ENCODE measurements at places on chromosomes 2 and 18.

- no peak for DNase-seq
Measured at GRCh38 chr2:38886063-38886462, 3.6 kb upstream of the ARHGEF33 start.

DNA sequence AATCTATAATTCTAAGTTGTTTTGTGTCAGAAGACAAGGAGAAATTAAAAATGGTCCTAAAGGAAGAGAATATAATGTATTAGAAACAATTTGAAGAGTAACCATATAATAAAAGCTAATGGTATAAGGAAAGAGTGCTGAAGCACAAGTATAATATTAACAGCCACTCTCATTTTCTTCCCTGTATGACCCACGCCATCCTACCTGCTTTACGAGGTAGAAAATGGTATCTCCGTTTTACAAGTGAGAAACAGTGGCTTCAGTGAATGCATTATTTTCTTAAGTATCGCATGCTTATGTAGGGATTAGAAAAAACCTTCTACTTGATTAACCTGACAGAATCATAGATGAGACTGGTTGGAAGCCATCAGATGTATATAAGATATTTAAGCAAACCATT lies 266.2 kb downstream of the CCDC102B start:
- no peak for DNase-seq

GRCh38 chr2:167069855-167070254 lies 181.6 kb downstream of the XIRP2 start:
- no peak for DNase-seq

- DNase-seq, result no peak
Measured at GRCh38 chr2:215711471-215712034, 275.7 kb upstream of the FN1 start.

DNA sequence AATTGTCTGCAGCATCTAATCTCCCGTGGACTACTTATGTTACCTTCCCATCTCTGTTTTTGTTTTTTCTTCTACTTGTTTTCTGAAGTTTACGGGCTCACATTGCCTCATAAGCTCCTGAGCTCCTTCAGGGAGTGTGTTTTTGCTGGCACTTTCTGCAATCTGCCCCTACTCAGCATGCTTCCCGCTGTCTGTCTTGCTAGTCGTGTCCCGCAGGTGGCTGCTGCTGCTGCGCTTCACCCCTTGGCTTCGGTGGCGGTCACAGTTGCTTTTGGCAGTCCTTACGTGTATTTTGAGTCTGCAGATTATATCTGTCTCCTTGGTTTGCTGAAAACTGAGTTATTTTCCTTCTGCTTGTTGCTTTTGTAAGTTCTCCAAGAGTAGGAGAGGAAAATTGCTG lies 37.3 kb downstream of the FER1L5 start:
- DNase-seq, result no peak

GRCh38 chr2:96089356-96090195 lies 26.8 kb downstream of the ADRA2B start:
- no peak for DNase-seq

DNA sequence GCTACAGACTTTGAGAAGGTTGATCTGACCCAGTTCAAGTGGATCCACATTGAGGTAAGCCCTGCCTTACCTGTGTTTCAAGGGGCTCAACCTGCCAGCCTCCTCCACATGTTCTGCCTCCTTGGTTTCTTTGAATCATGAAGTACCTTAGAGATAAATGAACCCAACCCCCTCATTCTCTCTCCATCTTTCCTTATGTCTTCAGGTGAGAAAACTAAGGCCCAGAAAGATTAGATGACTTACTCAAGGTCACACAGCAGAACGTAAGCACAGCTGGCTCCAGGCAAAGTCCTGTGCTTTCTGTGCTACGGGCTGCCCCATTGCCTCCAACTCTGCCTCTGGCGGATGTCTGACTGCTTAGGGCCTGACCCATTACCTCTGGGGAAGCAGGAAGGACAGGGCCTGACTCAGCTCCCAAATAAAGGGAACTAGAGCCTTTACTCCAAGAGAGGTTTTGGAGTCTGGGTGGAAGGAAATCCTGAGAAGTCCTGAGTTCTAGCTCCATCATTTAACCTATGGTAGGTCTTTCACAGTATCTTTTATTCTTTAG lies 10.3 kb downstream of the KHK start:
- DNase-seq, result no peak

- DNase-seq, result no peak
Measured at GRCh38 chr18:52948868-52949444, 609.0 kb downstream of the DCC start.

GRCh38 chr18:2412996-2413751 lies 158.1 kb downstream of the METTL4 start:
- DNase-seq, result no peak

- DNase-seq, result no peak
Measured at GRCh38 chr2:217612920-217613319, 389.9 kb downstream of the TNS1 start.

GRCh38 chr2:226423498-226423960 lies 376.1 kb downstream of the IRS1 start:
- peak; percentile 3 for DNase-seq

- no peak for DNase-seq
Measured at GRCh38 chr2:19843992-19844515, 57.7 kb downstream of the TTC32 start.

DNA sequence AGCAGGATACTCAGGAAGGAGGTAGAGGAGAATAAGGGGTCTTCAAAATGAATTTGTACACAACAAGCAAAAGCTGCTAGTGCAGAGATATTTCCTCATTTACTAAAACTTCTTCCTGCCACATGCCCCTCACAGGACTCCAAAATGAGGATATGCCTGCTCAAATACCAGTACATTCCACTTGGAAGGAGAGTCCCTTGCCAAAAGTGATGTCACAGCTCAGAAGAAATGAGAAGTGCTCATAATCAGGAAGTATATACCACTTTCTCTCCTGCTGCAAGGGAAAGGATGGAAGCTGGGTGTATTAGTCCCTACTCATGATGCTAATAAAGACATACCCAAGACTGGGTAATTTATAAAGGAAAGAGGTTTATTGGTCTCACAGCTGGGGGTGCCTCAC lies 87.7 kb upstream of the FSHR start:
- no peak for DNase-seq

DNA sequence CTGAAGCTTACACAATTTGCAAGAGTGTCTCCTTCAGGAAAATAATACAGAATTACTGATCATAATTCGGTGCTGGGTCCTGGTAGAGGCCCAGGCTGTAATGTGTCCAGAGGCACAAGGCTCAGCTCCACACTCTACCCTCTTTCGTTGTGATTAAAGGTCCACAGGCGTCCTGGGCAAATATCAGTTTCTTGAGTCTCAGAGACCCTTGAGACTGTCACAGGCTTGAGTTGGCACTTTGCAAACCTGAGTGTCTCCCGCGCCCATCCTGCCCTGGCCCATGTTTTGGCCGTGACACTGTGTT lies 46.9 kb upstream of the SMAD7 start:
- DNase-seq, result no peak
